ENCODE measurements at places on chromosomes 2 and 18.

- no peak for DNase-seq
Measured at GRCh38 chr2:99821039-99821438, 321.4 kb downstream of the AFF3 start.

DNA sequence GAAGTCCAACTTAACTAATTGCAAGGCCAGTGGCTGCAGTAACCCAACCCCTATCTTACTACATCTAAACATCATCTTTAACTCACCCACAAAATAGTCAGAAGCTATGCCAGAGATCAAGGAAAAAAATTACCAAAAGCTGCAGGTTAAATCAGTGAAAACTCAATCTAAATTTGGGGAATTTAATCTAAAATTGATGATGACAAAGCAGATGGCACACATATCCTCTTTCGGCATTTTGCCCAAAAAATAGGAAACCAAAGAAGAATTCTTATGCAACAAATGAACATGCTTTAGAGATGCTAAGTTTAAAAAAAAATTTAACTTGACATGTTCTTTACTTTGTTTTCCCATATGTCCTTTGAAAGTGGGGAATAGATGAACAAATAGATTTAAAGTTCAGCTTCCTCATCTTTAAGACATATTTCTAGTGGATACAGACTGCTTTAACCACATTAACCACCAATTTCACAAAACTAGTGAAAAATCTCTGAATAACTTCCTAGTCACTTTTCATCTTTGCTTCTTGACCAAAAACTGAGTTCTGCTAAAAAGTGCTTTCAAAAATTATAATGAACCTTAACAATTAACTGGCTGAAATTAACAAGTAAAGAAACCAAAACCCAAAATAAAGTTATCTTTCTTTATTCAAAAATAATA, 74.3 kb upstream of the CCDC150 start:
- DNase-seq = no peak

DNA sequence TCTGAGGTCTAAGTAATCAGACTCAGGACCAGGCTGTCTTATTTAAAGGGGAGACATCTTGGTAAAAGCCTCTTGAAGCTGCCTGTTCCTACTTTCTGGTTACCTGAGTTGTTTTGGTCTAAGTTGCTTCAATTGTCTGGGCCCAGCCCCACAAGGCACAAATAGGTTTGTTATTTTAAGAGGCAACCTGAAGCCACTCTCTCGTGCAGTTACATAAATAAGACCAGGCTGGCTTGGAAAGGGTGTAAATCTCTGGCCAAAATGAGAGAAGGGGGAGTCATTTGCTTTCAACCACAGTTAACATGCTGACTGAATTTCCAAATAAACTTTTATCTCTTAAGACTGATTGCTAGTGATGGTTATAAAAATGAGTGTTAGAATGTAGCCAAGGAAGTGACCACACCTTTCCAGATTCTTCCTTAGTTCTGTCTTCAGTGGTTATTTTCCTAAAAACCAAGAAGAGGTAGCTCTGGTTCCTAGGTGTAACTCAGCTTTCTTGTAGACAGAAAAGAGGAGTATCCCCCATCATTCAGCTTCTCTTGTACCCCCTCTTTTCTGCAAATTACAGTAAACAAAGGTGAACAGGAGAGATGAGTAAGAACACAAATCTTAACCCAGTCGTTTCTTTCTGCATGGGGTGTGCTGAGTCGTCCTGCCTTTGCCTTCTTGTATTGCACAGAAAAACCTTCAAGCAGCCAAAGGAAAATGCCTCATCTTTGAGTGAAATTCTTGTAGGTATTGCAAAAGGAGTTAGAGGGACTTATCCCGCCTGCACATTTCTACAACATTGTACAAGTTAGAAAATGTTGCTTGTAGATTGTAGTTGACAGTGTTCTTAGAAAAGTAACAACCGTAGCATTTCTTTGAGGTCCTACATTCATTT, 161.5 kb upstream of the NT5C1B start:
- no peak for DNase-seq

- DNase-seq = no peak
Measured at GRCh38 chr2:105112345-105112744, 74.5 kb downstream of the MRPS9 start.

DNA sequence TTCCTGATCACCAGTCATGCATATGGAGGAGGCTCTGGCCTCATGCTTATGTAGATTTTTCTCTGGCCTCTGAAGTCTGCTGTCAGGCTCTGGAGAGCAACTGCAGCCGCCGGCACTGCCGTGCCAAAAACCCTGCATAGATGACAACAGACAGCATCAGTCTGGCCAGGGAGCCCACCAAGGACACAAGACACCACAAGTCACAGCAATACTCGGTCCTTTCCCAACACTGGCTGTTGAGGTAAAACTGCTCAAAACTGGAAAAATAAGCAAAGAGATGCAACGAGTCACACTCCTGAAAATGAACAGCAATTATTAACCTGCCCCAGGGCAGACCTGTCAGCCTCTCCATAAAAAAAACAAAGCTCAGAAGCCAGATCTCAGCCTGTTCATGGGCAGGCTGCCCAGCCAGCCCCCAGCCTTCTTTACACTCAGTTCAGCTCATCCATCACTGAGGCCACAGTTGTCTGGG, 186.0 kb upstream of the RAB6C start:
- DNase-seq = no peak

DNA sequence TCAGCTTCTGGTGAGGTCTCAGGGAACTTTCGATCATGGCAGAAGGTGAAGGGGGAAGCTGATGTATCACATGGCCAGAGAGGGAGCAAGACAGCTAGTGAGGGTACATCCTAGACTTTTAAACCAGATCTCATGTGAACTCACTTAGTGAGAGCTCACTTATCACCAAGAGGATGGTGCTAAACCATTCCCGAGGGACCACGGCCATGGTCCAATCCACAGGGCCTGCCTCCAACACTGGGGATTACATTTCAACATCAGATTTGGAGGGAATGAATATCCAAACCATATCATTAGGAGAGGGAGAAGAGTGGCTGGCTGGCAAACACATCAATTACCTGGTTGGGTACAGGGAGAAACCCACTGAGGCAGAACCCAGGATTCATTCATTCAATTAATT, 75.7 kb upstream of the HAAO start:
- no peak for DNase-seq

- DNase-seq = peak; percentile 20
Measured at GRCh38 chr2:73232403-73233153, 461 bp downstream of the PRADC1 start.

DNA sequence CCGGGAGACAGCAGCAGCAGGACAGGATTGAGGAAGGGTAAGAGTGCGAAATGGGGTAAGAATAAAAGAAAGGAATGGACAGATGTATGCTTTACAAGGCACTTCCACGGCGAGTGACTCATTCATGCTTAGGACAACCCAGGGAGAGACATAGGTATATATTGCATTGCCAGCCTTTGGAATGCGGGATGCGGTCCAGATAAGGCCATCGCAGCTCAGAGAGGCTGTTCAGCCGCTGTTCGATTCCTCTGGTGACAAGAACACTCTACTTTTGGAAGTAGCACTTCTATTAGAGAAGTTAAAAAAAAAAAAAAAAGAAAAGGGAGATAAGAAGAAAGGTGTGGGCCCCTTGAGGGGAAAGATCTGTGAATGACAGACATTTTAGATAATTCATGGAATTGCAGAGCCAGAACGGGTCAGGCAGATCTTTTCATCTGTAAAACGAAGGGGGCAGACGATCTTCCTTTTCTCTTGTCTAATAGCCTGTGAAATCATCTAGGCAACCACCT, 819 bp upstream of the NCOA1 start:
- DNase-seq = no peak

DNA sequence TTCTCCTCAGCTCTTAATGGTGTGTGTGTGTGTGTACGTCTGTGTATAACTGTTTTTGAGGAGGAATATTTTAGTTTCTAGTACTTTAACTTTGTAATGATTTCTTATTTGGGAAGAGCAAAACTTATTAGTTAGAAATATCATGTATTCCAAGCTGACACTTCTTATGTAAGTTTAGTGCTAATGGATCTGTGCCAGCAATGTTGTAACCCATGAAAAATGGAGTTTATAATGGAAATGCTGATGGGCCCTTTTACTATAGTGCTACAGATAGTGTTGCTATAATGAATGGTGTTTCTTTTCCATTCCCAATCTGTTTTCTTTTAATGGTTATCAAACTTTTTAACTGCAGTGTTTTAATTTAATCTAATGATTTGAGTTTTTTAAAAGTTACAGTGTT, 49.8 kb upstream of the OTX1 start:
- DNase-seq = no peak

GRCh38 chr18:74116633-74117554, 30.7 kb downstream of the FBXO15 start:
- DNase-seq = no peak

GRCh38 chr2:195756218-195756942, 99.4 kb downstream of the SLC39A10 start:
- no peak for DNase-seq

DNA sequence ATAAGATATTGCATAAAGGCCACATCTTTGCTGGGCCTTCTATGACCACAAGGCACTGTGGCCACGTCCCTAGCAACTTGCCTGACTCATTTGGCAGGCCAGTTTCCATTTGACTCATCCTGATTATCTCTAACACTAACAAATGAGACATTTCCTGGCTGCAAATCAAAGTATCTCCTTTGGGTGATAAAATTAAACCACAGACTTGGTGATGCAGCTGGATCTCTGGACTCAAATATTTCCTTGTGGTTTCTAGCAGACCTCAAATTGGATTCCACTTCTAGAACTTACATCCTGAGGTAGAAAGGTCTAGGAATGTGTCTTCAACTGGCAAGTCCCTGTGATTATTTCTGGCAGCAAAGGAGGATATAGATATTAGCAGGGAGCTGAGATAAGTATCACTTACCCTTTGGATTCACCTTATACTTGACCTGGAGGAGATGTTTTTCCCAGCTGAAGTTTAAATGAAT, 167.9 kb upstream of the NXPH2 start:
- DNase-seq = no peak

- DNase-seq = no peak
Measured at GRCh38 chr2:19894134-19894792, 7.5 kb downstream of the TTC32 start.

GRCh38 chr2:84388133-84388532, 70.9 kb downstream of the SUCLG1 start:
- no peak for DNase-seq

- peak; percentile 54 for DNase-seq
Measured at GRCh38 chr2:240604291-240604938, 17.9 kb downstream of the CAPN10 start.

GRCh38 chr2:14180333-14180732, 452.2 kb upstream of the LRATD1 start:
- DNase-seq = no peak

GRCh38 chr2:226739545-226740030, 60.0 kb downstream of the IRS1 start:
- no peak for DNase-seq

- no peak for DNase-seq
Measured at GRCh38 chr2:100786297-100786658, 33.7 kb upstream of the NPAS2 start.

DNA sequence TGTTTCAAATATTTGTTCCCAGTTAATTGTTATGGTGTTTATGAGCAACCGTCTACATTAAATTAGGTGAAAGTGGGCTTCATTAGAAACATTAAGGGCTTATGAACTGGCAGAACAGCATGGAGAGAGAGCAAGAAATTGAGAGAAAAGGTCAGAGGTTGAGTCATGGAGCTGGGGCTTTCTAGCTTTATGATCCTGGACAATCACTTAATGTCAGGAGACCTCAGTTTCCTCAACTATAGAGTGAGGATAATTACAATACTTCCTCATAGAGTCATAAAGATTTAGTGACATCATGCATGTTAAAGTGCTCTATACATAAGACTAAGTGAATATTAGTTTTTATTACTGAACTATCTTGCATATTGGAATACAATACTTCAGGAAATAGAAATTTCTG, 83.9 kb downstream of the PLCL1 start:
- no peak for DNase-seq

GRCh38 chr2:131431336-131431735, 44.6 kb upstream of the TUBA3D start:
- no peak for DNase-seq

DNA sequence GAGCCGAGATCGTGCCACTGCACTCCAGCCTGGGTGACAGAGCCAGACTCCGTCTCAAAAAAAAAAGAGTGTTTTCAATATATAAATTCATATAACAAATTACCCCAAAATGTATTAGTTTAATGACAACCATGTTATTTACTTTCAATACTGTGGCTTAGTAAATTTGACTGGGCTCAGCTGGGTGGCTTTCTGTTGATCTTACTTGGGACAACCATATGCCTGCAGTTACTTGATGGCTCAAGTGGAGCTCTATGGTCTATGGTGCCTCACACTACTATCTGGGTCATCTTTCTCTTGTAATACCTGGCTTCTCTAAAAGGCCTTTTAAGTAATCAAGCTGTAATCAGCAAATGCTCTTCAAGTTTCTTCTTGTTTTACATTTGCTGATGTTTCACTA, 341.5 kb upstream of the SPHKAP start:
- no peak for DNase-seq

GRCh38 chr2:57696016-57696415, 350.6 kb upstream of the VRK2 start:
- DNase-seq = no peak

GRCh38 chr2:172607379-172607928, 51.6 kb downstream of the PDK1 start:
- DNase-seq = no peak

DNA sequence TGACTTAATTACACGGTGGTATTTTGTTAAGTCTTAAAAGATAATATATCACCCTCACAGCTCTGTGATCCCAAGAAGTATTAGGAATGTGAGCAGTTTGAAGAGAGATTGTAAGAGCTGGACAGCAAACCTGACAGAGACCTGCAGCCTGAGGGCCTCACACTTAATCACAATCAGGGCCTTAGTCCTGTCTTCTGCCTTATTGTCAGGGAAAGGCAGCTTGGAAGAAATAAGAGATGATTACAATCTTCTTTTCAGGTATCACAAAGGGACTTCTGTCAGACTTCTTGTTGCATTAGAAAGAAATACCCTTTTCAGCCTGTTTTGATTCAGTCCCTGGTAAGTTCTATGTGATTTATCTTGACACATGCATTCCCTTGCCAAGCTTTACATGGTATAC, 1433.8 kb upstream of the SLC39A10 start:
- no peak for DNase-seq

GRCh38 chr2:74019516-74019915, 34.8 kb downstream of the TET3 start:
- no peak for DNase-seq

- DNase-seq = no peak
Measured at GRCh38 chr2:26178746-26179436, 6.0 kb downstream of the GAREM2 start.

- no peak for DNase-seq
Measured at GRCh38 chr2:123695426-123695825, 329.7 kb upstream of the CNTNAP5 start.

- no peak for DNase-seq
Measured at GRCh38 chr18:50982802-50983179, 15.0 kb downstream of the ELAC1 start.

DNA sequence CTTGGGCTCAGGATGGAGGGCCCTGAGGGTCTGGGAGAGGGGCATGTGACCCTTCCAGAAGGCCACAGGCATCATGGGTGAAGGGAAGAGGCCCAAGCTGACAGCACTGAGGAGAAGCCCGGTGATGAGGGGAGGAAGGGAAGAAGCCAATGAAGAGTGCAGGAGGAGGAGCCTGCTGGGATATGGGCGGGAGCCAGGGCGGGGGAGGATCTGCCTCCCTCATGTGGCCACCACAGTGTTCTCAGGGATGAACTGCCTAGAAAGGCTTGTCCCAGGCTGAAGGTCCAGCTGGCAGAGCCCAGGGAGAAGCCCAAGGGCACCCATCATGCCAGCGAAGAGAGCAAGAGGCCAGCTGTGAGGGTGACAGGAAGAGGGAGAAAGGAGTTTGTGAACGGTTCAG, 24.6 kb upstream of the PLB1 start:
- no peak for DNase-seq

- no peak for DNase-seq
Measured at GRCh38 chr2:196086517-196087368, 18.1 kb upstream of the DNAH7 start.
